Stimulated activated CD8-positive, alpha-beta memory T cell treated with anti-CD3 and anti-CD28 coated beads, Interleukin-12 subunit alpha, Interleukin-12 subunit beta, amount 100 ng/mL, for 4 hours (primary cell): ENCODE measurements at places on chromosomes 2 and 18.

DNA sequence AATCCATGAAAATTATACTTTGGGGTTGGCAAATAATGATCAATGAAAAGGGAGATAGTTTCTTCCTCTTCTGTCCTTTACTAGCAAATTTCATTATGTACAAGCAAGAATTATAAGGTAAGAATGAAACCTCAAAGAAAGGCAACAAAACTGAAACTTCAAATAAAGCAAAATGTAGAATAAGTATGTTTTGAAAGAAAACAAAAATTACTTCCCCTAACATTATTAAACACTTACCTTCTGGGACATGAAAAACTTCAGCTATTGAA, 29.4 kb downstream of the THADA start:
- no peak for DNase-seq

- DNase-seq = no peak
Measured at GRCh38 chr2:226902041-226902966, 66.5 kb downstream of the RHBDD1 start.

GRCh38 chr2:198595721-198596120, 791.3 kb downstream of the PLCL1 start:
- no peak for DNase-seq

DNA sequence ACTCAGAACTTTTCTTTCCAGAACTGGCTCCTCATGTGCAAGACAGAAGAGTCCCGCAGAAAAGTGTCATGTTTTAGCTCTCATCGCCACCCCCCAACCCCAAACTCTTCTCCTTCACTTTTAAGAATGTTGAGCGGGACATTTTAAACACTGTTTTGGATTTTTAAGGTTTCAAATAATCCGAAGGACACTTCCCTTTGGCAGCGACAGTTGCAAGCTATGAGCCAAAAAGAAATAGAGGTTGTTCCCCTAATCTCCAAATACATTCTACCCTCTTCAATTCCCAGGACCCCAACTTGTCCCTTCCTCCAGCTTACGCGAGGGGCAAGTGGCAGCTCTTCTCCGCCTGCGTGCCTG, 678 bp upstream of the UBE2E3 start:
- no peak for DNase-seq
